ENCODE measurements at places on chromosomes 2 and 18. TPM values are rescaled to one million over a fixed set of nuclear protein-coding genes. Genes with fewer than 3 reads are reported as not detected.
A peak's percentile ranks its signal among the peaks of the same experiment; 100 is the strongest.

GRCh38 chr2:118061135-118061955, 26.9 kb upstream of the INSIG2 start:
- DNase-seq = peak; percentile 13

- no peak for DNase-seq
These were observed 32.0 kb downstream of the NEDD4L start for GRCh38 chr18:58076052-58076451.

DNA sequence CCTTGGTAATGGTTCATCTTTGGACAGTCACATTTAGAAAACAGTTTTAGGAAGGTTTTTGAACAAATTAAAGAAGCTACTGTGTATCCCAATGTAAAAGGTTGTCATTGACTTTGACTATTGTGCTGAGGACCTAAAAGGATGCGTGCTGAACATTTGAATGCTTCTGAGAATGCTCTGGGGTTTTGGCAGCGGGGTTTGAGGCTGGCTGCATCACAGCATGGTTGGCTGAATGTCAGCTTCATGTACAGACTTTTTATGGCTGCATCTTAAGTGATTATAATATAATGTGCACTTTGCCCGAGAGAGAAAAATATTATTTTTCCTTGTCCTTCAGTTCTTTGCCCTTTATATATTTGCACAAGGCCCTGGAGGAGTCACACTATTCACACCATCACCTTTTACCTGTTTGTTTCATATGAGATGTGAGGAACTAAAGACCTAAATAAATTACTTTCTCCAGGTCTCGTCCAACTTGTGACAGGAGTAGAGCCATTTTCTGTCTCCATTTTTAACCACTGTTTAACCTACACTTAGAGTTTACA, 125.9 kb downstream of the CCDC85A start:
- DNase-seq = no peak

DNA sequence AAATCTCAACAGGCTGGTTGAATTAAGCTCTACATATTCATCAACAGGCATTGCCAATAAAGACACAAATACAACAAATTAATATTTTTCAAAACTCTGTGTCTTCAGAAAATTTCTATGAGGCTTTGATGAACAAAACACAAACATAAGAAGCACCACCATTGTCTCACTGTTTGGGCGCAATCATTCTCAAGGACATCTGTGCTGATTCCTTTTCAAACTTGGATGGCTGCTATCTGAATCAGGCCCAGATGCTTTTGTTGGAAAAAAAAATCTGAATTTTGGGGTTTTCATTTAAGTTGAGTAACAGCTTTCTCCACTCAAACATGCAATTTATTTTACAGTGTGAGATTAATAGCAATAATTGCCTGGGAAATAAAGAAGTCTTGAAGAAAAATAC, 173.8 kb downstream of the NRXN1 start:
- no peak for DNase-seq

DNA sequence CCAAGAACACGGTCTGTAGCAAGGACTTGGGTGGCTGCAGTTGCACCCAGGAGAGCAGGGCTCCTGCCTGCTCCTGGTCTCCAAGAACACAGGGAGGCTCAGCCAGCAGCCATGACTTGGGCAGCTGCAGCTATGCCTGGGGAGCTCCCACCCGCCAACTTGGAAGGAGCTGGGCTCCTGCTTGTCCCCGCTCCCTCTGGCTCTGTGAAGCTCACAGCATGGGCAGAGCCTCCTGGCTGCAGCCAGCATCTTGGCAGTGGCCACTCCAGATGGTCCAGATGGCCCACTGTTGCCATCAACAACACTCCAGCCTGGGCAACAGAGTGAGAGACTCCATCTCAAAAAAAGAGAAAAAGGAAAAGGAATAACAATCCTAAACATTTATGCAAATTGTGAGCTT, 5.2 kb downstream of the ZSCAN30 start:
- no peak for DNase-seq

- DNase-seq = no peak
These were observed 7.9 kb downstream of the SCYGR5 start for GRCh38 chr2:227674485-227674884.

- DNase-seq = peak; percentile 32
These were observed 837 bp upstream of the ACSL3 start for GRCh38 chr2:222859786-222860612.

DNA sequence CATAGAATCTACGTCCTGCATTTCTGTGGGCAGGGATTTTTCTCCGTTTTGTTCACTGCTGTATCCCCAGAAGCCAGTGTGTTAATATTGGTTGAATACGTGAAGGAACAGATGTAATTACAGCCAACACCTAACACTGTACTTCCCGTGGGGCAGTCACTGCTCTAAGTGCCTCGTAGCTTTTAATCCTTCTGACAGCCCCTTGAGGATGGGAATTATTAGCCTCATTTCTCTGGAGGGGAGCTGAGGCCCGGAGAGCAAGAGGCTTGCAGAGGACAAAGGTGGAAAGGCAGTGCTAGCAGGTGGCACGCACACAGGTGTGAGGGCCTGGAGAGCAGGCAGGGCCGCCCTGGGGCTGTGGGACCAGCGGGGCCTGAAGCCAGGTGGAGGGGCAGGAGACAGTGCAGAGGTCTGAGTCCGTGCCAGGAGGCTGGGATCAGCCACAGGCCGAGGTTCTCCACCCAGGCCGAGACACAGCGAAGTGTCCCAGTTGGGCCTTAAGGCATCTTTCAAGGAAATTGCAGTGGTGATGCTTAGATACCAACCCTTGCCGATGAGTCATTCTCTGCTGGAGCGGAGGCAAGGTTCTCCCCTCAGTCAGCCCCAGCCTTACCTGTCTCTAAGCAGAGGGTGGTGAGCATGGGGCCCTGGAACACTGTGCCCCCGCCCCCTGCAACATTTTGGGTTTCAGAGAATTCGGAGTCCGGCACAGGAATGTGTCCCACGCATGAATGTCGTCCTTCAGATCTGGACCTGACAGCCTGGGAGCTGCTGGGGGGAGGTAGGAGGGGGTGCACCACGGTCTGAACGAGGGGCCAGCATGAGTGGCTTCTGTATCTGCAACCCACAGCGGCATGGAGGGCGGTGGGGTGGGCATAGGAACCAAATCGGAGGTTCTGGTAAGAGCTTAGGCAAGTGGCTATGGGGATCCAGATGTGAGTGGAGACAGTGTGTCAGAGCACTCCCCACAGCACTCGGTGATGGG, 122.6 kb downstream of the GBX2 start:
- no peak for DNase-seq

DNA sequence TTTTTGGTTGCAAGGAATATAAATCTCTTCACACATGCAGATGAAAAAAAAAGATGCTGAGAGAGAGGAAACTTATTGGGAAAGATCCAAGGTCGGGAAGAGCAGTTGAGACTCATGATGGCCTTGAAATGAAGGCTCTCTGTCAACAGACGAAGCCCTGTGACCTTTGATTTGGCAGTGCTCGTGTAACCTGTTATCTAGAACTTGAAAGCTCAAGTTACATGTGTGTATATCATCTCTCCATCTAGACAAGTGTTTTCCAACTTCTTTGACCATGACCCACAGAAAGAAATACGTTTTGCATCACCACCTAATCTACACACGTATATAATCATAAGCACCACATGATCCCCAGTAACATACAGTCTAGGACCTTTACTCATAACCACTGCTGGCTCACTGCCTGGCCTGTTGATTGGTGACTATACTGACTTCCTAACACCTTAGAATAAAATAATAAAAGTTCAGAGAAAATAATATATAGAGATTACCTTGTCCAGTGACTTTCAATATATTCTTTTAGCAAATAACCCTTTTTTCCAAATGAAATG, 319.0 kb upstream of the PKDCC start:
- DNase-seq = no peak

- DNase-seq = no peak
These were observed 407.6 kb downstream of the DSEL start for GRCh38 chr18:67108894-67109293.

- no peak for DNase-seq
These were observed 193.7 kb upstream of the VWC2L start for GRCh38 chr2:214217136-214217535.

GRCh38 chr2:9110893-9111569, 95.6 kb upstream of the ASAP2 start:
- DNase-seq = peak; percentile 91

- DNase-seq = no peak
These were observed 122.2 kb upstream of the ITGB6 start for GRCh38 chr2:160322320-160322719.

- no peak for DNase-seq
These were observed 95.3 kb upstream of the PARD3B start for GRCh38 chr2:204449977-204450376.

DNA sequence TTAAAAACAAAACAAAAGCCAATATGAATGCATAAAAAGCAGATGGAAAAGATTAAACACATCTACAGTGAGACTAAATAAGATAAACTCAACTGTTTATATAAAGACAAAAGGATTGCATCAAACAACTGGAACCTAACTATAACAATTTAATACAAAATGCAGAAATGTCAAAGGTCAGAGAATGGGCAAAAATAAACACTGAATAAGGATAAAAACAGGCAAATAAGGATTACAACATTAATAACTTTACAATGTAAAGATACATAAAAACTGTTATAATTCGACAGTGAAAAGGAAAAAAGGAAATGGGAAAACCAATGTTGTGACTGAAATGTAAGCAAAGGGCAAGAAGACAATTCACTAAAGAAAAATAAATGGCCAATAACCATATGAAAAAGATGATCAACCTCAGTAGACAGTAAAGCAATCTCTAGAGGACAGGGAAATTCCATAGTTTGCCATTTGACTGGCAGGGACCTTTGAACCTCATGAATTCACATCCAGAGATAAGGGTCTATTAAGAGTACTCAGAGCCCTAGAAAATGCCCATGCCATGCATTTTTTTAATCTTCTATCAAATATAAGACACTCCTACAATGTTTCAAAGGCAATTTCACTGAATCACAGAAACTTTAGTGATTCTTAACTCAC, 83.7 kb downstream of the TMEM131 start:
- DNase-seq = no peak

DNA sequence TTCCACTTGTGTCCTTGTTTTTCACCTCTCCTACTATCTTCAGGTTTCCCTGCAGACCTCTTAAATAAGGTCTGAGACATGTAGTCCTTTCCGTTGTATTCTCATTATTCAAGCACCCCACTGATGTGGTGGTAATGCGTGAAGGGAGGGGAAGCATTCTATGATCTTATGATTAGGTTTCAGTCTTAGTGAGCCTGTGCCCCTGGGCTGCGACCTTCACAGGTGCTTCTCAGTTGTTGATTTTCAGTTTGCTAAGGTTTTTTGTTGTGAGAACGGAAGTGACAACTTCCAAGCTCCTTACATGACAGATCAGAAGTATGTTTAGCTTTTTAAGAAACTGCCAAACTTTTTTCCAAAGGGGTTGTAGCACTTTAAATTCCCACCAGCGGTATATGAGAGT, 41.3 kb downstream of the VPS54 start:
- no peak for DNase-seq

- DNase-seq = peak; percentile 24
These were observed 166.5 kb downstream of the SEPTIN10 start for GRCh38 chr2:109447251-109447661.

DNA sequence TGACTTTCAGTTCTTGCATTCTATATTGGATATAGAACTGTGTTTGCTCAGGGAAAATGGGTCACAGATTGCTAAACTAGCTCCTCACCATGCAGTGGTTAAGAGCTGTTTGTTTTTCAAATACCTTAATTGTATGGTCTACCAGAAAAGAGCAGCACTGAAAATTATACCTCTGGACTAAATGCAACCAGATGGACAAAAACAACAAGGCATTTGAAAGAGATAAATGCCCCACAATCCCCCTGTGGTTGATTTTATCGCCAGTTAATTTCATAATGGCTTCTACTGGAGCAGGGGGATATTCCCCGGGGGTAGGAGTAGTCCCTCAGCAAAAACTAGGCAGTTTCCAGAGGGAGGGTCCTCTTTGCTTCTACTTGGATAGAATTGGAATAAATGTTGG, 267.9 kb upstream of the TNP1 start:
- no peak for DNase-seq

DNA sequence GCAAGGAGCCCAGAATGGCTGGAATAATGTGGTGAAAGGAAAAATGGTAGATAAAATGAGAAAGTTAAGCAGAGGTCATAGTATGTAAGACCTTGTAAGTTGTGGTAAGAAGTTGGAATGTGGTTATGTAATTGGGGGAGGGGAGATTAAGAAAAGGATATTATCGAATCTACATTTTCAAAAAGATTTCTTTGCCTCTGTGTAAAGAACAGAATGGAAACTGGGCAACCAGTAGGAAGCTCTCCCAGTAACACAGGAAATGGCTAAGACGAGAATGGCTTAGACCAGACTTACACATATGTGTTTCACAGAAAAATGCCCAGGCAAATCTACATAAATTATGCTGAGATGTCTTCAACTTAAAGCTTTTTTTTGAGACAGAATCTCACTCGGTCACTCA, 13.2 kb downstream of the MEMO1 start:
- DNase-seq = no peak

GRCh38 chr18:48930926-48931325, 19.8 kb downstream of the SMAD7 start:
- DNase-seq = no peak

DNA sequence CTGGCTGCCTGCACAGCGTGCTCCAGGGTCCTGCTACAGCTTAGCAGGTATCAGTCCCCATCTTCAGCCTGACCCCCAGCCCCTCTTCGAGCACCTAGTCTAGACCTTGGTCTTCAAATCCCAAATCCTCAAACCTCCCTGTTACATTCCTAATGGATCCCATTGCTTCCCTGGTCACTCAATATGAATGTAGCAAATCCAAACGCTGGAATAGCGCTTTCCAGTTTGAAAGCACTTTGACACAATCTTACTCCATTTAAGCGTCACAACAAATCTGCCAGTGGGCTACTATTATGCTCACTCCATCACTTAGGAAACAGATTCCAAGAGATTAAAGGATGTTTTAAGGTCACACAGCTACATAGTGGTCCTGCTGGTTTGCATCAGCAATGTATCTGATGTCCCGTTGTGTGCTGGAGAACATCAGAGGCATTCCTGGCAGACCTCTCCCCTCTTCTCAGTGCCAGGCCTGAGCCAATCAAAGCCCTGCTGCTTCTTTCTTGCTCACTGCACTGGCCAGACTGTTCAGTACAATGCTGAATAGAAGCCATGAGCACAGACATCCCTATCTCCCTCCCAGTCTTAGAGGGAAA, 11.1 kb upstream of the INO80C start:
- peak; percentile 28 for DNase-seq

DNA sequence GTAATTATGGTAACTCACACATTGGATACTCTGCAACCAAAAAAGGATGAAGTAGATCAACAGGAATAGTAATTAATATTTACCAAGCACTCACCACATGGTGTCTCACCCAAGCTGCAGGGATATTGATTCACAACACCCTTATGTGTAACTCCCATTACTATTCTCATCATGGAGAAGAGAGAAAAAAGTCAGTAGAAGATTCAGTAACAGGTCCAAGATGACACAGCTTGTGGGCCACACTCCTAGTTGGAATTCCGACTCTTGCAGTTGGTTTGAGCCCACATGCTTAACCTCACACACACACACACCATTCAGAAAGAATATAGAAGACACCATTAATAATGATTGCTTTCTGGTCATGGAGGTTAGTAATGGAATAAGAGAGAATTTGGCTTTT, 1.7 kb upstream of the MLPH start:
- no peak for DNase-seq

GRCh38 chr2:58427572-58428095, 186.5 kb upstream of the FANCL start:
- peak; percentile 40 for DNase-seq

ANKAR gene
- 1.8 TPM for total RNA-seq

METTL5 gene
- 61.5 TPM for total RNA-seq

NOSTRIN gene
- not detected for total RNA-seq

GRHL1 gene
- total RNA-seq = 0.30 TPM

RIT2 gene
- total RNA-seq = 0.26 TPM

AMER3 gene
- 0.14 TPM for total RNA-seq

SLC8A1 gene
- 0.63 TPM for total RNA-seq

PARD6G gene
- total RNA-seq = 6.3 TPM

SLC9A4 gene
- total RNA-seq = not detected

OSBPL1A gene
- total RNA-seq = 48.3 TPM

Measured in H7 (cell line).